ENCODE measurements at places on chromosomes 6 and 20. TPM values are rescaled to one million over a fixed set of nuclear protein-coding genes. Genes with fewer than 3 reads are reported as not detected.
A peak's percentile ranks its signal among the peaks of the same experiment; 100 is the strongest.

Gene TSHZ2
- total RNA-seq = 8.8 TPM

- peak; percentile 73 for DNase-seq
Measured at GRCh38 chr6:159106627-159107241, 61.9 kb upstream of the TAGAP start.

GRCh38 chr6:17907406-17908229, 79.8 kb downstream of the KIF13A start:
- peak; percentile 75 for DNase-seq

Gene RIMS4
- 5.6 TPM for total RNA-seq

Measured in lung (tissue), 17 donors.